ENCODE measurements at places on chromosomes 2 and 18.

DNA sequence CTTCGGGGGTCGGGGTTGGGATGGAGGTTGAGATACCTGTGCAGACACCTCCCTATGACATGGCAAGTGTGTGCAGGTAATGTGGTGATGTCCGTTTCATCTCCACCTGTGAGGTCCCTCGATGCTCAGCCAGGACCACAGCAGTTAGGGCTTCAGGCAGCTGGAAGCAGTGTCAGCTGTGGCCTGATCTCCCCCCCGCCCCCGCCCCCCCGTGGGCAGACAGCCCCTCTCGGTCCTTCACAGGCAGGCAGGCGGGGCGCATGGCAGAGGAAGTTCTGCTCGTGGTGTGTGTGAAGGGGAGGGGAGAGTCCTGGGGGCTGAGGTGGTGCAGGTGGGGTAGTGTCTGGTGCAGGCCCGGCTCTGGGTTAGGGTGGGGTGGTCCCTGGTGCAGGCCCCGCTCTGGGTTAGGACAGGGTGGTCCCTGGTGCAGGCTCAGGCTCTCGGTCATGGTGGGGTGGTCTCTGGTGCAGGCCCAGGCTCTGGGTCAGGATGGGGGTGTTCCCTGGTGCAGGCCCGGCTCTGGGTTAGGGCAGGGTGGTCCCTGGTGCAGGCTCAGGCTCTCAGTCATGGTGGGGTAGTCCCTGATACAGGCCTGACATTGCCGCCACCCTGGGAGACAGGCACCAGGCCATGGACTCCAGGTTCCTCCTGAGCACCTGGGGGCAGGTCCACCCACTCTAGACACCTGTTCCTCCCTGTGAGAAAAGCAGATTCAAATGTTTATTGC lies 94.3 kb downstream of the NFATC1 start:
- no peak for DNase-seq

DNA sequence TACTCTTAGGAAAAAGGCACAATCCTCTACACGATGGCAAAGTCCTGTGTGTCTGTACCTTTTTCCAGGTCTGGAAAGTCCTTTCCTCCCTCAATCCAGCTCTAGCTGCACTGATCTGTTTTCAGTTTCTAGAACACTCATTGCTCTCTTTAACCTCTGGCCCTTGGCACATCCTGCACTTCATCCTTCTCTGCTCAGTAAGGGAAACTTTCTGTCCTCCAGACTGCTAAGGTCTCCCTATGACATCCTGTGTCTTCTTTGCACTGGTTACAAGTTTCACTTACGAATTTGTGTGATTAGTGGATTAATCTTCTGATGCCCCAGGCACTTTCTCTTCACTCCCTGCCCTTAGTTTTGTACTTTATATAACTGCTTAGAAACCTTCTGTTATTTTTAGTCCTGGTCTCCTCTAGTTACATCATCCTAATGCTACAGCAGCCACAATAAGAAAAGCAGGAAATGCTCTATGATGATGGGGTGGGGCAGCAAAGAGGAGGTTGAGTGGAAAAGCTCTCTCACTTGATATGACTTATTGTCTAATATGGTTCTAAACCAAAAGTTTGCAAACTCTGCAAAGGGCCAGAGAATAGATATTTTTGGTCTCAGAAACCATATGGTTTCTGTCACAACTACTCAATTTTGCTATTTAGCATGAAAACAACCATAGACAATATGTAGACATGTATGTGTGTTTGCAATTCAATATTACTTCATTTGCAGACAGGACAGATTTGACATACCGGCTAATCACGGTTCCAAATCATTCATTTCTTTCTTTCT lies 568.2 kb downstream of the THSD7B start:
- DNase-seq, result no peak

- DNase-seq, result peak; percentile 30
Observed at GRCh38 chr2:174024524-174025270, 59.5 kb upstream of the SP3 start.

DNA sequence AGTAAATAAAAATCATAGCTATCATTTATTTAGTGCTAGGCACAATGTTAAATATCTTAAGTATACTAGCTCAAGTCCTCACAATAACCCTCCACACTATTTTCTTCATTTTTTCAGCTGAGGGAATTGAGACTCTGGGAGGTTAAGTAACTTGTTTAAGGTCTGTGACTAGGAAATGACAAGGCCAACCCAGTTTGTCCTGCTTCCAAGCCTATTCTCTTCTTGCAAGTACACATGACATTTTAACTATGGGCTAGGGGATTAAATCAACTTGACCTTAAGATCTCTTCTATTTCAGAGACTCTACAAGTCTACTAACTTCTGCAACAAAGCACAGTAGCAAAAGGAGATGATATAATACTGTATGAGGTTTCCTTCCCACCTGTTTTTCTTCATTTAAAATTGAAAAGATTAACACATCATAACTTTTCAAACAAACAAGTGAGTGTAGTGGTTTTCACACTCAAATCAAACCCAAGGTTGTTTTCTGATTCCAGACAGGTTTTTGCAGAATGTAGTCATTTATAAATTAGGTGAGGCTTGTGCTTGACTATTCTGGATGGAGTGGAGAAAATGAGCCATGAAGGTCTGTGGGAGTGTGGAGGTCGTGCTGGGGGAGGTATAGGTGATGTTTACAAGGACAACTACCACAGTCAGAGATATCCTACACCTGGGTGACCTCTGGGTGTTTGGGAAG lies 57.0 kb downstream of the CD28 start:
- no peak for DNase-seq

DNA sequence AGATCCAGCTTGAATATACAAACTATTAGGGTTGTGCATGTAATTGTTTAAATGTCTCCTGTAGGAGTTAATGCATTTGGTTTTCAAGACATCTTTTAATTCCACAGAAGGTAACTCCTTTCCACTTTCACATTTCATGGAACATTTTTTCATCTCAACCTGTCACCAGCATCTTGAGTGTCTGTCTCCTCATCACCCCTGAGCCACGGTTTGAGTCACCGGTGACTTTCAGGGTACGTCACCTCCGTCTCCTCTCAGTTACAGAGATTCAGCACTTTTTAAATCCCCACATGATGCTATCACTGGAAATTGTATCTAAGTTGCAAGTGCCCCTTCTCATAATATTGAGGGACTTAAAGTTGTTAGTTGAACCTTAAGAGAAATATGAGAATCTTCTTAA lies 25.3 kb downstream of the GPR55 start:
- no peak for DNase-seq

DNA sequence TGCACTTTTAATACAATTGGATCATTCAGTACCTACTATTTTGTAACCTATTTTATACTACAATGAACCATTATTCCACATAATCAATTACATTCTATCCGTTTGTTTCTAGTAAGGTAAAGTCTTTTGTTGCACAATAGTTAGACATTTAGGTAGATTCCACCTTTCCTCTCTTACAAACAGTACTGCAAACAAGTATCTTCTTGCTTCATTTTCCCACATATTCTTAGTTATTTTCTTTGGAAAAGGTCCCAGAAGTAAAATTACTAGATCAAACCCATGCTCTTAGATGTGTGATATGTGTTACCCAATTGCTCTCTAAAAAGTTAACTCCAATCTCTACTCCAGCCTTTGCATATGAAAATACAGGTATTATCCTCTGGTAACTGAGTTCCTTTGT lies 49.6 kb downstream of the SPIRE1 start:
- no peak for DNase-seq

DNA sequence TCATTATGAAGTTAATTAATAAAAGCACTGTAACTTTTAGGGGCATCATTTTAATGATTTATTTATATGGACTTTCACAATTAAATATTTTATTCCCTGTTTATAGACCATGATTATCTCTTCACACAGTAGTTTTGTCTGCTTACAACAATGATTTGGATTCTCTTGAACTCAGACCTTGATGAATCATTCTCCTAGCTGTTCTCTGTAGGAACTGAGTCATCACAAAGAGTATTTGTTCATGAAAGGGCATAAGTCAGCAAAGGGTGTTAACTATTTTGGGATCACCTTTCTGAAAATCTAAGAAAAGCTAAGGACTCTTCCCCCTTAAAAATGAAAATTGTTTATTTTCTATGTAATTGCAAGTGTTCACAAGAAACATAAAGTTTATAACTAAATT lies 461.1 kb upstream of the UBE2E3 start:
- peak; percentile 29 for DNase-seq

GRCh38 chr2:231332872-231333500 lies 62.5 kb upstream of the B3GNT7 start:
- DNase-seq, result no peak

GRCh38 chr2:38116762-38117161 lies 40.8 kb upstream of the CYP1B1 start:
- peak; percentile 54 for DNase-seq

GRCh38 chr2:217035967-217036366 lies 176.1 kb upstream of the TNP1 start:
- DNase-seq, result no peak

GRCh38 chr2:120229341-120229740 lies 6.1 kb upstream of the TMEM185B start:
- DNase-seq, result no peak

DNA sequence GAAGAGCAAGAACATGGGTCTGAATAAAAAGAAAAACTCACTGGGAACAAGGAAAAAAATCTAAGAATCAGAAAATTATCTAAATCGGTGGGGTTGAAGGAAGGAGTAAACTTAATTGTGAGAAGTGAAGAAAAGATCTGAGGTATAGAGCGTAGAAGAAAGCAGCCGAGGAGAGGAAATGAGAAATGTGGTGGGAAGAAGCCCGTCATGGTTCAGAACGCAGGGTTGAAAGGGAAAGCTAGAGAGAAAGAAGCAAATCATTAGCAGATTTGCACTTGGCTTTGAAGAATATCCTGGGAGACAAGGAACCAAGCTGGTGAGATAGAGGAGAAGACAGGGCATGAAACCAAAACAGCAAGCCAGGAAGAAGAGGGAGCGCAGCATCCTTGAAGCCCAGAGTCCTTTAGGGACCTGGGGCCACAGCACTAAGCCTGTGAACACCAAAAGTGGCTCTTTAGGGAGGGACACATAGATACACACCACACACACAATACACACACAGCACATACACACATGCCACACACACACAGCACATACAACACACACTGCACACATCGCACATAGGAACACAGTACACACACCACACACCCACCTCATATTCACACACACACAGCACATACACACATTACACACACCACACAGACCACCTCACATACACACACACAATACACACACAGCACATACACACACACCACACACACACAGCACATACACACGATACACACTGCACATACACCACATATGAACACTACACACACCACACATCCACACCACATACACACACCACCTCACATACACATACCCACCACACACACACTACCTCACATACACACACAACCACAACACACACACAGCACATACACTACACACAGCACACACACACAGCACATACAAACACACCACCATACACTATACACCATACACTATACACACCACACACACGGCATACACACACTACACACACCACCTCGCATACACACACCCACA lies 274.6 kb downstream of the ETAA1 start:
- DNase-seq, result no peak

DNA sequence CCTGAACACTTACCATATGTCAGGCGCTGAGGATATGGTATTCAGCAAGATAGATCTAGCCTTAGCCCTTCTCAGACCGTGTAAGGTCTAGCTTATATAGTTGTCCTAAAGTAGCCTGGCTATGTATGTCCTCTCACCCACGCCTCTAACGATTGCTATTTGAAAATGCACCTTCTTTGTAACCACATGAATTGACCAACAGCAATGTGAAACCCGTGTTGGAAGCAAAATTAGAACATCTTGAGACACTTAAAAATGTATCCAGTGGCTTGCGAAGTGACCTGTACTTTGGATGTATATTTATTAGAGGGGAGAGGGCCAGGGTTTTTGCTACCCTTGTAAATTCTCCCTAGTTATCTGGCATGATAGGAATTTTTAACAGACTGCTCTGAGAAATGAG lies 860.0 kb upstream of the ZEB2 start:
- DNase-seq, result no peak

GRCh38 chr2:108536133-108536780 lies 2.0 kb downstream of the LIMS1 start:
- peak; percentile 57 for DNase-seq
